ENCODE measurements at places on chromosomes 6 and 20.

- no peak for DNase-seq
Observed at GRCh38 chr20:45818239-45818638, 5.8 kb downstream of the UBE2C start.

GRCh38 chr20:32539026-32539816 lies 45.9 kb downstream of the NOL4L start:
- no peak for DNase-seq

DNA sequence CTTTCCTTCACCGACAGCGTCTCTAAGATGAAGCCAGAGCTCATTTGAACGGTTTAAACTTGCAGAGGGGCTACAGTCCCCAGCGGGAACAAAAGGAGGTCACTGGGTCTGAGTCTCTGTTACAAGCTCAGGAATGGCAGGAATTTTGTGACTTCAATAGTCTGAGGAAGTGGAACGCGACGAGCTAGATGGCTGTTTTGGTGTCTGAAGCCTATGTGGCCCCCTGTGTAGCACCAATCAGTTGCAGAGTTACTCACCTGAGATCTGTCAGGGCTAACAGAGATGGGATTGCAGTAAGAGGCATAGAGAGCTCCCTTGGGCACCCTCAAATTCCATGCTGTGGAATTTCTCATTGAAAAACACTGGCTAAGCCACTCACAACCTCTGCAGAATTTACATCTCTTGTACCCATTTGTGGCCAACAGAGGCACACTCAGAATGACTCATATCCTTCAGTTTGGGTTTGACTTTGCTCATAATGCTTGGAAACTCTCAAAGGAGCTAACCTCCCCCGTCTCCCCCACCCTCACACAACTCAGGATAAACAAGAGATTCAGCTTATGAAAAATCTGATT lies 7.1 kb upstream of the TCP11 start:
- DNase-seq, result no peak

DNA sequence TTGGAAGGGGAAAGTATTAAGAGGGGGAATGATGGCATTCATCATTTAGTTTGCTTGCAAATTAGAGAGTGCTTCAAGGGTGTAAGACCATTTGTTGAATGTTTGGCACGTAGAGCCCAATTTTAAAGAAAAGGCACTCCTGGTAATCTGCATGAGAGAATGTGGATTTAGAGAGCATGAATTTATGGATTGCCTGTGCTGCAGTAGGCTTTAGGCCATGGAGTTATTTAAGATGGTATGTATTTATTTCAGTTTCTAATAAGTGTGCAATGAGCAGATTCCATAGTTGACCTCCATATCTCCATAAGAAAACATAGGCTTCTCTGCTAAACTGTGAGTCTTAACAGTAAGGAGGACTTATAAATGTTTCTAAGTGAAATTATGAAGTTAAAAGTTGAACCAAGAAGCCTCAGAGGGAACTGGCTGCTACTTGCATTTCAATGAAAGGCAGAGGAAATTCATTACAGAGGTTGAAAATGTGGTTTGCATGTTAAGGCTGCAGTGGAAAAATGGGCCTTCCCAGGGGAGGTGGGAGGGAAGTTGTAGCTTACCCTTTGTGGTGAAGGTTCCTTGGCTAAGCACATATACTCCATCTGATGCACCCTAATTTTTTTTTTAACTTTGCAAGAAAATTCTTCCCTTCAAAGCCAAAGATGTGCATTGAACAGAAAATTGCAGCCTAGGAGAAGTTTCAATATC lies 134.2 kb downstream of the CARMIL1 start:
- DNase-seq, result no peak

DNA sequence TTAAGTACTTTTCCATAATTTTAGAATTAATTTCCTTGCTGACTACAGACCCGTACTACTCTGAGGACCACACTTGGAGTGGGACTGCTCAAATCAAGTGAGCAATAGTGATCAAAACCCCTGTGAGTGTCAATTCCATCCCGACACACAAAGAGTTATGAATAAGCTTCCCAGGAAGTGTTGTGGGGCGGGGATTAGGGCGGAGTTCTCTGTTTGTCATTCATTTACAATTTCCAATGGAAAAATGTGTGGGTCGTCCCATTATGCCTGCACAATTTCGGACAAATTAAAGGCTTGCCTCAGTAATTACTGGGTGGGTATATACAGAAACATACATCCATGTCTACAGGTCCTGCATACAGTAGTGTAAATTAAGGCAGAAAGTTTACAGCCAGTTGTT lies 84.2 kb downstream of the ISM1 start:
- DNase-seq, result no peak

DNA sequence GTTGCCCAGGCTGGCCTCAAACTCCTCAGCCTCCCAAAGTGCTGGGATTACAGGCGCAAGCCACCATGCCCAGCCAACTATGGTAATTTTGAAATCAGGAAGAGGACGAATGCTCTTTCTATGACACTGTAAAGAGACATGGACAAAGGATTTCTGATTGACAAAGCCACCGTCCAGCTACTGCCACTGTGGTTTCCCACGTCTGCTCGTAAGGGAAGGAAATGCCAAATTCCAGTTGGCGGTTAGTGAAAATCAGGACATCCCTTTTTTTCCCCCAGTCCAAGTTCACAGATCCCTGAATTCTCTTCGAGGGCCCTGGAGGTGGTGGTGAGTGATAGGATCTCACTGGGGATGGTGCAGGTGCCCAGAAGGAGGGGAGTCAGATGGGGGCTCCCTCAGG lies 31.2 kb downstream of the SNAI1 start:
- DNase-seq, result no peak

- DNase-seq, result no peak
Observed at GRCh38 chr6:85191656-85192055, 258.2 kb upstream of the NT5E start.

DNA sequence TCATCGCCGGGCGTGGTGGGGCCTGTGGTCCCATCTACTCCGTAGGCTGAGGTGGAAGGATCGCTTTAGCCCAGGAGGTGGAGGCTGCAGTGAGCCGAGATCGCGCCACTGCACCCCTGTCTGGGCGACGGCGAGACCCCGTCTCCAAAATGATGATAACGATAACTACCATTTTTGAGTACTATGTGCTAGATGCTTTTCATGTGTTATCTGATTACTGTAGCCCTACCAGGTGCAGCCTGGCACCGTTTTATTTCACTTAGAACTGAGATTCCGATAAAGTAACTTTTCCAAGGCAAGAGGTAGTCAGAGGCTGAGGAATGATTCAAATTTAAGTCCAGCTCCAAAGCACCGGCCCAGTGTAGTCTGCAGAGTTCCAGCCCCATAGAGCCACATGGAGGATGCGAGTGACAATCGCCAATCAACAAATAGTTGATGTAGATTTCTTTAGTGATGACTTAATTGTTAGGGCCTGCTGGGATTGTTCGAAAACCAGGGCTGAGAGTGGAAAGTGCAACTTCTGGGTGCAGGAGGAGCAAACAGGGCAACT lies 727 bp downstream of the ERMARD start:
- no peak for DNase-seq

DNA sequence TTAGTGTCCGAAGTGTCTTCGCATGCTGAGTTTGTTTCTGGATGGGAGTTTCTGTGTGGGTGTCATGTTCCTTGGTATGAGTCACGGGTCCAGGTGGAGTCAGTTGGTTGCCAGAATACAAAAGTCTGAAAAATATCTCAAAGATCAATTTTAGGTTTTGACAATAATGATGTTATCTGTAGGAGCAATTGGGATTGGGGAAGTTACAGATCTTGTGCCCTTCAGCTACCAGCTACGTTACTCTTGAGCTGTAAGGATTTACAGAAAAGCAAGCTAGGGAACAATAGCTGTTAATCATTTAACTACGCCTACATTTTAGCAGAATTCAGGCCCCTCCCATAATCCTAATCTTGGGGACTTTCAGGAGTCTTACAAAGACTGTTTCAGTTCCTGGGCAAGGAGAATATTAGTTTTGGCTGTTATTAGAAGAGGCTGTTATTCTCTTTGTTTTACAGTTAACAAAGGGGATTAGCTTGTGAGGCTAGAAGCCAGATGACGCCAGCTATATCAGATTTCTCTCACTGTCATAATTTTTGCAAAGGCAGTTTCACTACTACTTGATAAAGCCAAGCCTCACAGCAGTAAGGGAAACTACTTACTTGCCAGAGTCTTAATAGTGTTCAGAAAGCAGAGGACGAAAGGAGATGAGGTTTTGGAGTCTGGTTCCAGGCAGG lies 15.4 kb upstream of the SLC22A16 start:
- no peak for DNase-seq

- no peak for DNase-seq
Observed at GRCh38 chr6:5457983-5458683, 196.8 kb downstream of the FARS2 start.

- DNase-seq, result no peak
Observed at GRCh38 chr6:34248198-34248726, 544 bp downstream of the SMIM29 start.

- no peak for DNase-seq
Observed at GRCh38 chr20:50991076-50991475, 31.8 kb downstream of the KCNG1 start.

DNA sequence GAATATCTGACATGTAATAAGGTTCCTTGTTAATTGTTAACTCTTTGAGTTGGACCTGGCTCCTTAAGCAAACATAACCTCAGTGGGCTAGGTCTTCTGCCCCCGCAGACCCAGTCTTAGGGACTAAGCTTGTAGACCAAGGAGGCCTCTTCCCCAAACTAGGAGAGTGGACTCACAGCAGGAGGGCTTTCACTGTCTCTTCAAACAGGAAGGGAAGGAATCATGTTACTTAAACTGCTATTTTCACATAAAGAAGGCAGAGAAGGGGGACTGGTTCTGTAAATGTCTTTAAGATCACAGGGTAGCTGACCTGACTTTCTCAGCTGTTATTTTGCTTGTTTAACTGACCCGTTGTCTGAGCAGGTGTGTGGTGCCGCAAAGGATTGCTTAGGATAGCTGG lies 34.9 kb upstream of the PRDM1 start:
- no peak for DNase-seq

DNA sequence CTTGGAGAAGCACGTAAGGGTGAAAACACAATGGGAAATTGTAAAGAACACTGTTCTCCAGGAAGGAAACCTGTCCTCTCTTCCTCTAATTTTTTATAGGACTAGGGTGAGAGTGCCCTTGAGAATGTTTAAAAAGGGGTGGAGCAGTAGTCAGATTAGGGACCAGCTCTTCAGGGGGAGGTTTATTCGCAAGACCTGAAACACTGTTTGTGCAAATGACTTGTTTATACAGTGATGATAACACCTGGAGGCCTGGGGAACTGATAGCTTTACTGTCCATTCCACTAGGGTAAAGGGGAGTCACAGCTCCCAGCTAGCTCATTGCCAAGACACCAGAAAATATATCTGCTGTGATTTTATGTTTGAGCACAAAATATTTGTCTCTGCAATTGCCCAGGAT lies 8.1 kb upstream of the FUT9 start:
- no peak for DNase-seq

- DNase-seq, result no peak
Observed at GRCh38 chr6:83313882-83314281, 117.0 kb downstream of the ME1 start.

DNA sequence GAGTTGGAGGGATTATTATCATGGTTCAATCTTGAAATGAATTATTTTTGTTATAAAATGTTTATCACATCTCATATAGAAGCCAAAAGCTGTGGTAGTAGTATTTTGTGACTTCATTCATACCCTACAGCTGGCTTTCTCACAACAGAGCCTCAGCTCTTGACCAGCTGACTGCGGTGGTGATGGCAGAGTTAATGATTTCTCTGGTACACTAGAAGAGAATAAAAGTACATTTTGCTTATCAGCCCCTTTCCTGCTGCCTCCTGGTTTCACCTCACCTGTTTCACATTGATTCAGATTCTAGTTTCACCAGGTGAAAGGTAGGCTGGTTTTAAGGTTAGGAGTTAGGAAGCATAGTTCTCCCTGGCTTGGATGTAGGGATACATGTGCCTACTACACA lies 55.7 kb downstream of the AFG1L start:
- no peak for DNase-seq

DNA sequence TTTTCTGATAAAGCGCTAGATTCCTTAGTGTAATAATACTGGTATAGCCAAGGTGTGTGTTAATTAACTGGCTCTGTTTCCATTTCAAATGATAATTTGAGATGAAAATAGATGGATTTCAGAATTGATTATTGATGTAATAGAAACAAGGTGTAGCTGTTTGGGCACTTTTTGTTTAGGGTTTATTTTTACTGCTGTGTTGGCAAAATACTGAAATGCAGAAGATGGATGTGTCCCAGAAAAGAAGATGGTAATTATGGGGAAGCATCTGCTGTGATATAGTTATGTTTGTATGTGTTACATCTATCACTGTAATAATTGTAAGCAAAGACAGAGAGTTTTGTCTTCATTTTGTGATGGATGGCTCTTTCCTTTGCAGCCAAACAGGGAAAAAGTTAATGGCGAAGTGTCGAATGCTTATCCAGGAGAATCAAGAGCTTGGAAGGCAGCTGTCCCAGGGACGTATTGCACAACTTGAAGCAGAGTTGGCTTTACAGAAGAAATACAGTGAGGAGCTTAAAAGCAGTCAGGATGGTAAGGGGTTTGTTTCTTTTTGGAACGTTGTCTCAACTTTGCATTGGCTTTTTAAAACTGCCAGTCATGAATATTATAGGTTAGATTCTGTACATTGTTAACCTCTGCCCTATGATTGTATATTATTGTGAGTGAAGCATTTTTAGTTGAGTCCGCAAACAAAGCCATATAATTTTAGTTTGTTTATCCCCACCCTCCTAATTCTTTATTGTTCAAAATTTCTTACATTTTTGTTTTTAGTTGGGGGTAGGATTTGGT lies 8.6 kb upstream of the ACAT2 start:
- DNase-seq, result no peak

All from posterior cingulate gyrus (tissue), 11 donors.